Right lung (tissue), 10 donors: ENCODE measurements at places on chromosomes 4 and X. TPM values are rescaled to one million over a fixed set of nuclear protein-coding genes. Genes with fewer than 3 reads are reported as not detected.

DNA sequence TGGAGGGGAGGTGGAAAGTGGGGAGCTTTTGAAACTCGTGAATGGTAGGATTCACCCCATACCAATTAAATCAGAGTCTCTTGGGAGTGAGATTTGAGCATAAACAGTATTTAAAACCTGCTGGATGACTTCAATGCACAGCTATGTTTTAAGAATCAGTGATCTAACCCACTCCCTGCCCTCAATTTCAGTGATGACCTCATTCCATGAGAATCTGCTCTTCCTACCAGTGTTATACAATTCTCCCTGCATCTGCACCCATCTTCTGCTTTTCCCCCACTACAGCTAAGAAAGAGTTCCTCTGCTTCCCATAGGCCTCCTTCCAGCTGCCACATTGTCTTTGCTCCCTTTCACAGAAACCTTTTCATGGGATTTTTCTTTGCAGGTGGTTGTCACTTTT is 18.3 kb upstream of the H2AZ1 start:
- DNase-seq = no peak

GRCh38 chr4:27515140-27515539 is 654.5 kb downstream of the STIM2 start:
- no peak for DNase-seq

DNA sequence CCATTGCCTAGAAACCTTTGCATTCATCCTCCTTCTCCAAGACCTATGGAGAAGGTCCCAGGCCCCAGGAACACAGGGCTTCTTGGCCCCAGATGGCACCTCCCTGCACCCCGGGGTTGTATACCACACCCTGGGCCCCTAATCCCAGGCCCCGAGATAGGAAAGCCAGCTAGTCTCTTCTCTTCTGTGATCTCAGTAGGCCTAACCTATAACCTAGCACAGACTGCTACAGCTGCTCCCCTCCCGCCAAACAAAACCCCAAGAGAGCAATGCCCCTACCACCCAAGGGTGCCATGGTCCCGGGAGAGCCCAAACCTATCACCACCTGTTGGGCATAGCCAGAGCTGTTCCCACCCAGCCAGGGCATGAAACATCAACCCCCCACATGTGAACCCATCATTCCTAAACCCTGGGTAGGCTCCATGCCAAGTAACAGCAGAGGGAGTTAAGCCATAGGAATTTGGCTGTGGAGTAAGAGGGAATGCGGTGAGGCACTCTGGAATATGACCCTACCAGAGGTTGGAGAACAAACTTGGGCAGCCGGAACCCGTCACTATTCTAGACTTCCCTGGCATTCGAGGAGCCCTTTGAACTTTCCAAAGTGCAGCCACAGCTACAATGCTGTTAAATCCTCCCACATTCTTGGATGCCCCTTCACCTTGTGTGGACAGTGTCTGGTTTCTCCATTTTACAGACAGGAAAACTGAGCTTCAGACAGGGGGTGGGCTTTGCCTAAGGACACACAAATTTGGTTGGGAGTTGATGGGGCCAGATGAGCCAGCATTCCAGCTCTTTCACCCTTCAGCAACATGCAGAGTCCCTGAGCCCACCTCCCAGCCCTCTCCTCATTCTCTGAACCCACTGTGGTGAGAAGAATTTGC is 10.9 kb upstream of the SASH3 start:
- no peak for DNase-seq

DNA sequence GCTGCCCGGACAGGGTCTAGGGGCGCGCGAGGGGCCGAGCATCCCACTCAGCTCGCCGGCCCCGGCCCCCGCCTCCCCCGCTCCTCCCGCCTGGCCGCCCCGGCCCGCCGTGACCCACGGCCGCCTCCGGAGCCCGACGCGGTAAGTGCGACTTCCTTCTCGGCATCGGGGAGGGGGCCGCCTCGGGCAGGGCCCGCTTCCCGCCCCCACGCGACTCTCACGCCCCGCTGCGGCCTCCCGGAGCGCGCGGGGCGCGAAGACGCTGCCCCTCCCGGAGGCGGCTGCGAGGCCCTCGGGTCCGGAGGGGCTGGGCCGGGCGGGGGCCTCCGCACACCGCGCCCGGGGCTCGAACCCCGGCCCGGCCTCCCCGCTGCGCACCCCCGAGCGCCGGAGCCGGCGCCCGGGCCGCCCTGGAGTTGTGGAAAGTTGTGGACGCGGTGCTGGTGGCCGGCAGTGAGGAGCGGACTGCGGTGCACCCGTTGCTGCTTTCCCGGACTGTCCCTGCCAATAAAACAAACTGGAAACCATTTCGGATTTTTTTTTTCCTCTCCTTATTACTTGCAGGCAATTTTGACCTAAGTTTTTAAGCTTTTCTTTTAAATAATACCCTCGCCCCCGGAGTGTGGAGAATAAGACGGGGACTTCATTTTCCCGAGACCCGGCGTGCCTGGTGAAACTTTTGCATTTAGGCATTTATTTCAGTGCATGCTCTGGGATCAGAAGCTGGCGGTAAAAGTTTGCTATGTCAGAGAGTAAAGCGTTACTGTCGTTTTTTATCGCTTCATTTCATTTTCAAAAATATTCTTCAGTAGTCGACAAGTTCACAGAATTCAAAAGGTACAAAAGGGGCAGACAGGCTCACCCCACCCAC is 13.0 kb upstream of the TMEM156 start:
- DNase-seq = peak; percentile 23

- no peak for DNase-seq
These were observed 4.6 kb upstream of the LUZP4 start for GRCh38 chrX:115284877-115285276.

DNA sequence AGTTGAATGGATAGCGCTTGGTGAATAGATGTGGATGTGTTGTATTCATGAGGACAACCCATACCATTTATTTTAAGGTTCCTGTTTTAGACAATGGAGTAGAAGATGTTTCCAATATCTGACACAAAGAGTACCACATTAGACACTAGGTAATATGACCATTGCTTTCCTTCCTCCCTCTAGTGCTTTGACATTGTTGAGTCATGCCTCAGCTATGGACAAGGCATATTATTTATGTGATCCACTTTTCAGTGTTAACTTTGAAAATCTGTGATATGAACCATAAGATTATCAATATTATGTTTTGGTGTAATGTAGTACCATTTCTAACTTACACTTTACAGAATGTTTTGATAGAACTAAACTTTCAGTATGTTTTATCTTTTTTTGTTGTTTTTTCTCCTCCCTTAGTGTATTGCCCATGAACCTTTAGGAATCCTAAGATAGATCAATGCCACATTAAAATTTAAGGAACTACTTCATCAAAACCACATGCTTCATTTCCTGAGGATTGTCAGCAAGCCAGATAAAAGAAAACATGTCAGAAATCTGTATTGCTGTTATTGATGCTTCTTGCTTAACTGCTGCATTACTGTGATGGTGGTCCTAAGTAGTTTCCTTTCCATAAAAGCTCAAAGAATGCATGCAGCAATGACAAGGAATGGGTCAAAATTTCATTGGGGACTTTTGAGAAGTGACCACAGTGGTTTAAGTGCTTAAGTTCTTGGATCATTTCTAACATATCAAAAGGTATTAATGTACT is 105.0 kb downstream of the PCDH7 start:
- DNase-seq = no peak

DNA sequence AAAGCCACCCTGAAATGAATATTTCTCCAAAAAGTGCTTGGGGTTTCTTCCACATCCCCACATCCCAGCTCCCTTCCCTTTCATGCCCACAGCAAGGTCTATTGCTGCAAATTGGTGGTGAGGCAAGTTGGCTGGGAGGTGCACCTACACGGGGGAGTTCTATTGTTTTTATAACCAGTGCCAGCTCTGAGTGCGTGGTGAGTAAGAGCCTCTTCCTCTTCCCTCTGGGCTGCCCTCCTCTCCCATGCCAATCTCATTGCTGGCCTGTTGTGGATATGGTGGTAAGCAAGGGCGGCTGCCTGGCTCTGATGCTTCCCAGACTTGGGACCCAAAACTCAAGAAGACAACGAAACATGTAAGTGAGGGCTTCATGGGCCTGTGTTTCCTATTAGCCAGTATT is 204.3 kb downstream of the SHROOM3 start:
- no peak for DNase-seq

DNA sequence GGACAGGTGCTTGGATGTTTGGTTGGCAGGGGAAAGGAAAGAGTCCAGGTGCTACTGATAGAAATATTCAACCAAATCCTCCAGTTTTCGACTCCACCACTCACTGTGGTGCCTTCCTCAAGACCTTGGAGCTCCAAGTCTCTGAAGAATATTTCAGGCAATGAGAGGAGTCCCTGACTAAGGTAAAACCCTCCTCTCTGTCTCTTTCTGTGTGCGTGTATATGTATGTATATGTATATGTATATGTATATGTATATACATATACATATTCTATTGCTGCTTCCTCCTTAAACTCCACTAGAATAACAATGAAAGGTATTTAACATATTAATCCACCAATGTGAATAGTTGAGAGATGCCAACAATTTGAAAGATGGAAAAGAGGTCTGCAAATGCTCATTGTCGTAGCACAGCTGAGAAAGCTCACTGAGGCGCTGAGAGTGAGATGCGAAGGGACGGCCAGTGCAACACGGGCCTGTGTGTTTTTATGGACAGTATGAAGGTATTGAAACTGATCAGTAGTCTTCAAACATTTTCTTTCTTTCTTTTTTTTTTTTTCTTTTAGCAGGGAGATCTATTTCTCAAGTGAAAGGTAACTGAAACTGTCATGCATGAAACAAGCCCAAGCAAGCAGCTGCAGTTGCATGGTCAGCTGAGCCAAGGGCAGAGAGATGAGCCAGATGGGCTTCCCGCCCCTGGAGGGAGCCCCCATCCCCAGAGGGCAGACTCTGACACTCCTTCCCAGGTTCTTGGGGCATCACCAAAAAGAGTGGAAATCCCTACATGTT is 41.1 kb upstream of the HS3ST1 start:
- DNase-seq = no peak

GRCh38 chr4:97759785-97760184 is 383.5 kb downstream of the STPG2 start:
- no peak for DNase-seq

- no peak for DNase-seq
These were observed 158.5 kb downstream of the NSUN7 start for GRCh38 chr4:40908297-40908696.

DNA sequence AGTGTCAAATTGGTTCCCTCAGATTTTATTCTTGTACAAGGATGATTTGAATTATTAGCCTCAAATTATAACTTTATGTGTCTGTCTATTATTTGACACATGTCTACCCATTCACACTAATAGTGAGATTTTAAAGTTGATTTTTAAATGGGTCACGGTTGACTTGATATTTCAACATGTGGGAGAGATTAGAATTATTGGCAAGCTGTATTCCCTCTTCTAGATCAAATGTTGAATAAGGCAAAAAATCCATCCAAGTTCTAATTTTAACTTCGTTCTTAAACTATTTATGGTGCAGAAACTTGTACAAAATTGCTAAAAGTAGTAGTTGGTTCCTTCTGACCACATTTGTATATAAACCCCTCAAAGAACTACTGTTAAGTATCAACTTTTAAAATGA is 1498.0 kb downstream of the STIM2 start:
- DNase-seq = no peak

DNA sequence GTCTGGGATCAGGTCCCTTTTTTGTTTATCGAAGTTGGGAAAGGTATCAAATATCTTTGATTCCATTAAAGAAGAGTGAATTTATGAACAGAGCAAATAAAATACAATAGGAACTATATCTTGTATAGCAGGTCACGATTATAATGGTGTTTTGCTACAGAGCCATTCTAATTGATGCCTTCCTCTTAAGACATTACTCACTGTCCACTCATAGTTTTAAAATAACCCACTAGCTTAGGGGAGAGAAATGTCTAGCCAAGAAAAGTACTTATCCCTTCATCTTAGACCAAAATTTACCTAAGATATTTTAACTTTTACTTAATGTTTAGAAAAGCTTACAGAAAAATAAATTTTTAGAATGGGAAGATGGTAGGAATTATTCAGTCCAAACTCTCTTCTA is 112.0 kb upstream of the PABPC4L start:
- no peak for DNase-seq

- DNase-seq = no peak
These were observed 2.6 kb upstream of the LAS1L start for GRCh38 chrX:65537229-65537628.

GRCh38 chrX:53738370-53738906 is 51.9 kb upstream of the HUWE1 start:
- DNase-seq = no peak

- no peak for DNase-seq
These were observed 24.2 kb downstream of the FGFBP1 start for GRCh38 chr4:15914291-15914690.

Gene DRP2
- polyA plus RNA-seq = 1.9 TPM

Gene CLGN
- 5.8 TPM for polyA plus RNA-seq

Gene SPANXC
- not detected for polyA plus RNA-seq

Gene PASD1
- 0.07 TPM for polyA plus RNA-seq

Gene GIMD1
- polyA plus RNA-seq = not detected
